Activated T-cell treated with anti-CD3 and anti-CD28 coated beads, Interleukin-2, amount 50 U/mL, for 48 hours (primary cell): ENCODE measurements at places on chromosomes 7 and 10.

- peak; percentile 38 for DNase-seq
These were observed 48.5 kb upstream of the SLC29A3 start for GRCh38 chr10:71270301-71271220.

GRCh38 chr10:124721330-124722045, 22.7 kb downstream of the FAM53B start:
- DNase-seq, result peak; percentile 42

DNA sequence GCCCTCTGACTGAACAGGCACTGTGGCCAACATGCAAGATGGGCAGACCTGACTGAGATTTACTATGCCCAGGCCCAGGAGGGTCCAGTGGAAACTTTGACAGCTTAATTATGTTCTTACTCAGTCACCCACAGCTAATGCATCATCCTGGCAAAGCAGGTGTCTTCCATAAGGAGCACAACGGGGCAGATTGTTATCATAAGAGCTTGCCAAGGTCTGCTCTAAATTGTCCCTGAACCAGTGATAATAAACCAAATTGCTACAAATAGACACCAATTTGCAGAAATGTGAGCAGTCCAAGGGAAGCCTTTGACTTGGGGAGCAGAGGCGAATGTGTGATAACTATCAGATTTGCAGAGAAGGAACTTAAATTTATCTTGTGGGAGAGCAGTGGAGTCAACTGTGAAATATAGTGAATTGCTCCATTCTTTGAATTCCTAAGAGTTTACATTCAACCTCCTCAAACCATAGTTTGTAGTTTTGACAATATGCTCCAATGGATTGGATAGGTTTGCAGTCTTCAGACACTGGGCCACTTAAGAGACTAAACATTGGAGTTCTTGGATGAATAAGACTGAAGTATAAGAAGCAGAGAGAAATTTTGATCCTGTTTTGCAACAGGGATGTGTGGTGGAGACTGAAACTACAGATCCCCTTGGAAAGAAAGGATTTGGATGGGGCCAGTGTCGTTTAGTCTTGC, 494.7 kb downstream of the CCSER2 start:
- DNase-seq, result no peak

- no peak for DNase-seq
These were observed 130.8 kb downstream of the VIPR2 start for GRCh38 chr7:159013825-159014289.

GRCh38 chr10:121558238-121558637, 40.0 kb downstream of the FGFR2 start:
- DNase-seq, result no peak

GRCh38 chr7:149620961-149621360, 123.4 kb upstream of the ZNF746 start:
- peak; percentile 84 for DNase-seq

GRCh38 chr10:78981970-78982281, 86.8 kb upstream of the ZMIZ1 start:
- DNase-seq, result no peak

GRCh38 chr7:101868191-101868950, 50.9 kb downstream of the CUX1 start:
- no peak for DNase-seq

GRCh38 chr7:127776776-127777386, 124.9 kb downstream of the SND1 start:
- DNase-seq, result no peak

GRCh38 chr7:134890246-134891240, 95.8 kb upstream of the AGBL3 start:
- no peak for DNase-seq
